NCI-H1105 treated with DMSO at 0.1 percent for 48 hours (cell line): ENCODE measurements at places on chromosomes 3 and 15.

DNA sequence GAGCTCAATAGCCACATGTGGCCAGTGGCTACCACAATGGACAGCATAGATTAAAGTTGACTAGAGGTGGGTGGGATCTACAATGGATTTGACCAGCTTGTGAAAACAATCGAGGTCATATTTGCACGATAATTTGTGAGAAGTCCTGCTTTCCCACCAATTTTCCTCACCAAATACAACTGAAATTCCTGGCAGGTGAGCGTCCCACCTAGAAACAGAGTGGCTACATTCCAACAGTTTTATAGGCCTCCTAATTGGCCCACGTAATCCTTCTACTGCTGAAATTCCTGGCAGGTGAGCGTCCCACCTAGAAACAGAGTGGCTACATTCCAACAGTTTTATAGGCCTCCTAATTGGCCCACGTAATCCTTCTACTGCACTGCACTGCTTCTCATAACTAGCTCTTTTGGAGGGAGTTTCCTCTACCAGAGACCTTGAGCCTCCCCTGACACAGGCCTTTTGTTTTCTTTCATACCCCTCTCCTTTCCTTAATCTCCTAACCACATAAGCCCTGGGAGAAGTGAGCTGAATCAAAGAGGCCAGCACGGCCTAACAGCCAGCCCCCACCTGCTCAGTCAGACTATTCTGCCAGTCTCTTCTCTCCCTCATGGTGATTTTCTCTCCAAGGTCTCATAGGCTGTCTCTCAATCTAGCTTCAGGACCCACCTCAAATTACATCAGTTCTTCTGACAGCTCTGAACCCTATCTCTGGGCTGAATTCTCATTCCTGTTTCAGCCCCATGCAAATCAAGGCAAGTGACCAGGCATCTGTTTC, 80.2 kb downstream of the BFSP2 start:
- DNase-seq, result no peak

DNA sequence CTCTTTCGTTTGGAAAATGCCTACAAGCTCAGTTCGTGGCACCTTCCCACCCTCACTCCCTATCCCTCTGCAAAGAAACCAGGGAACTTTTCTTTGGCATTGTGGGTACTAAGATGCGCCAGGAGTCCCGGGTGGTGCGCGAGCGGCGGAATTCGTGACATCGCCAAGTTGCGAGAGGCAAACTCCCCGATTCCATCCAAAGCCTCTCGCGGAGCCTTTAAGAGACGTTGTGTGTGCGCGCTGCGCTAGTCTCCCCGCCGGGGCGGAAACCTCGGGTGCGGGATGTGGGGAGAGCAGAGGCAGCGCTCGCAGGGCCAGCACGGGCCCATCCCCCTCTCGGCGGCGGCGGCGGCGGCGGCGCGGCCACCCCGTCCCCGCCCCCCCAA, 443 bp upstream of the NR2F2 start:
- DNase-seq, result peak; percentile 55

GRCh38 chr3:7707187-7707586, 794.4 kb upstream of the LMCD1 start:
- peak; percentile 27 for DNase-seq

GRCh38 chr3:143132246-143132980, 12.8 kb downstream of the CHST2 start:
- no peak for DNase-seq

- no peak for DNase-seq
These were observed 33.9 kb downstream of the PIK3CA start for GRCh38 chr3:179181993-179182551.

DNA sequence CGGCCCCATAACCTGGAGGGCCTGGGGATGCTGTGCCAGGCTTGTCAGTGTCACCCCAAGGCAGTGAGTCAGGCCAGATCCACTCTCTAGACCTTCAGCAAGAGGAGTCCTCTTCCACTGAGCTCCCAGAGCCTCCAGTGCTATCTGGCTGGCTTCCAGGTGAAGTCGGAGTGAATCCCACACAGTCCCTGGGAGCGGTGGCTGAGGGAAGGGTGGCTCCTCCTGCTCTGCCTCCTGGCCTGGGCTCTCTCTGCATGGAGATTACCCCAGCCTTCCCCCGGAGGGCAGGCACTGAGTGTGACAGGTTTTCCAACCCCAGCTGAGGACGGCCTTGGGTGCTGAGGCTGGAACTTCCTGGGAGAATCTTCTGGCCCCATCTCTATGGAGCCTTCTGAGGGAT, 82.7 kb downstream of the EPHB1 start:
- DNase-seq, result no peak

DNA sequence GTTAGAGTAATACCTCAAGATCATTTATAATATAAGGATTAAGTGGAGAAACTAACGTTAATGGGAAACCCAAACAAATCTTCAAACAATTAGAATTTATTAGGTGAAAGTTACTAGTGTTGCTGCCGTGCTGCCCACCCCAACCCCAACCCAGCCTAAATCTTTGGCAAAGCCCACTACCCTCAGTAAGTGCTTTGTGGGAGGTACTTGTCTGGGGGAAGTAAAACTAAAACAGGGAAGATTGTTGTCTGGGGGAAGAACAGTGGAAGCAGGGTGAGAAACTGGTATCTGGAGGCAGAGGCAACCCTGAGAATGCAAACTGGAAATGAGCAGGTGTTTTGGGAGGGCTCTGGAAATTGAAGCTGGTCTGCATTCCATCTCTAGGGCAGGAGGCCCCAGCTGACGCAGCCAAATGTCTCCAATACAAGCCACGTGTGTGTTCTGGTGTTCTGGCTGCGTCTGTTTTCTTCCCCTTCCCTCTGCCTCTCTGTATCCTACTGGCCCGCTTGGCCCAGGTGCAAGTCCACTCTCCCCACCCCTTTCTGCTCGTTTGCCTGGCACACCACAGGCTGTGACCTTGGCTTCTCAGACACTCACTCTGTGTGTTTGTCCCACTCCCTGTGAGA, 32.7 kb downstream of the FEM1B start:
- no peak for DNase-seq

- no peak for DNase-seq
These were observed 26.5 kb downstream of the IGSF10 start for GRCh38 chr3:151434151-151434890.

DNA sequence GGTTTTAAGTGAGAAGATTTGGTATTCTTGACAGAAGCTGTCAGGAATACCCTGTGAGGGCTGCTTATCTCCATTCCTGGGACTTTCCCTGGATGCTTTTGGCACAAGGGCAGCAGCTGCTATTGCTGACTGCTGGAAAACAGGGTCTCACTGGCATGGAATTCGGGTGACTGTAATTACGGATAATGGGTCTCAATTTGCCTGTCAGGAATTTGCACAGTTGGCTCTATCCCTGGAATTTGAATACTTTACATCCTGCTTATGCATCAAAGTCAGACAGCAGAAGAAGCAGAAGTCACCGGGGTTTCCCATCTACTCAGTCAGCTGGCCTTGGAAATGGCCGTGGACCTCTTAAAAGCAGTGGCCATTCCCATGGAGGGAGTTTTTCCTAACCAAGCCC, 25.9 kb upstream of the AKAP13 start:
- DNase-seq, result no peak

DNA sequence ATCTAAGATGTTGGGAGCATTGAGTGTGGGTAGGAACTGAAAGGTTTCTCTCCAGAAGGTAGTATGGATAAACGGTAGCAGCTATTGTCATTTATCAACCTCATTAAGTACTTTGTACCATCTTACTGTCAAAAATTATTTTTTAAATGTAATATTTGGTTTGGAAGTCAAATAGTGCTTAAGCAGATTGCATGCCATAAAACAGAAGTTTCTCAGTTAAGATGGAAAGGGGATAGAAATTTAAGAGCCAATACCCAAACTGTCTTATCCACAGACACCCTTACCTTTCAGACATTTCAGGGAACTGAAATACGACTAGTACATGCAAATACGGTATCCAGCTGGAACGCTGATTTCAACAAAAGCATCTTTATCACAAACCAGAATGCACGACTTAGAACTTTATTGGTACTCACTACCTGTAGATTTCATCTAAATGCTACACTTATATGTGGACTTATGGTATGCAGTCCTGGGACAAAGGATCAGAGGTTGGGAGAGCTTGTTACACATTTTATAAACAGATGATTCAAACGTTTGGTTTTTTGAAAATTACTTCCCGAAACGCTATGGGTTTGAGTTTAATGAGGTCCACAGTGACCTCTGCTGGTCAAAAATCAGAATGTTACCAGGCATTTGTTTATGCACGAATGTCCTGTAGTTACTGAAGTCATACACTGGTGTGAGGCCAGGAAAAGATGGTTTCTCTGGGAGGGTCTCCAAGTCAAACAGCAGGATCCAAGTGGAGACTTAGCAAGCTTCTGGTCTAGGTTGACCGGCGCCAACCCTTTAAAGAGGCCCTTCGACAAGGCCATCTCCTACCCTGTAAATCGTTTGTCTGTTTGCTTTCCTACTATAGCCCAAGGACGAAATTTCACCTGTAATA, 45.7 kb upstream of the DUT start:
- peak; percentile 61 for DNase-seq

GRCh38 chr3:24086617-24087404, 141.7 kb downstream of the NR1D2 start:
- peak; percentile 52 for DNase-seq

DNA sequence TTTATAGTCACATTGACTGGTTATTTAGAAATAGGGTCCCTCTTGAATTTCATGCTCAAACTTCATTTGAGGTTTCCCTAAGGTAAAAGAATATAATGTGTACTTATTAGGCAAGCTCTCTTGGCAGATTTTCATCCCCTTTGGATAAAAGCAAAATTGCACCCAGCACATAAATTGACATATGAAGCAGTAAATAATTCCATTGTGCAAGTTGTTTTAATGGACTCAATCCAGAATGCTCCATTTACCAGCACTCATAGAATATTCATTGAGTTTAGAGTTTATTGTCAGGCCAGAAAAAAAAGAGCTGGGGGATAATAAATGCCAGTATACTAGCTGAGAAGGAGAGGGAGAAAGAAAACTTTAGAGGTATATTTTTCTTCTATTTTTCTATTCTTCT, 136.8 kb downstream of the TPRG1 start:
- peak; percentile 68 for DNase-seq

DNA sequence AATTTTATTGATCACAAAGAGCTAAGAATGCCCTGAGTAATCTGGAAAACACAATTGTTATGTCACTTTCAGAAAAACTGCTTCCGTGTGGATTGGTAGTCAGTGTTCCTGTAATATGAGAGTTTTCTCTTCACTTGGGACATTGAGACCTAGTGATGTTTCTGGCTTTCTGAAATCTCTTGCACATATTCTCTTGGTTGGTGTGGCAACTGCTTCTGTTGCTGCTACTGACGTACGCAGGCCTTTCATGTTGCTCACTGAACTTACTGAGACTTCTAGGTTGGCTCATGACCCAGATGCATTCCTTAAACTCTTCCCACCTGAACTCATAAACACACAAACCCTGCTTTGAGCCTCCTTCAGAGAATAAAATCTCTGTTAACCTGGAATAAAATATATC, 175.0 kb upstream of the PFN2 start:
- DNase-seq, result no peak

DNA sequence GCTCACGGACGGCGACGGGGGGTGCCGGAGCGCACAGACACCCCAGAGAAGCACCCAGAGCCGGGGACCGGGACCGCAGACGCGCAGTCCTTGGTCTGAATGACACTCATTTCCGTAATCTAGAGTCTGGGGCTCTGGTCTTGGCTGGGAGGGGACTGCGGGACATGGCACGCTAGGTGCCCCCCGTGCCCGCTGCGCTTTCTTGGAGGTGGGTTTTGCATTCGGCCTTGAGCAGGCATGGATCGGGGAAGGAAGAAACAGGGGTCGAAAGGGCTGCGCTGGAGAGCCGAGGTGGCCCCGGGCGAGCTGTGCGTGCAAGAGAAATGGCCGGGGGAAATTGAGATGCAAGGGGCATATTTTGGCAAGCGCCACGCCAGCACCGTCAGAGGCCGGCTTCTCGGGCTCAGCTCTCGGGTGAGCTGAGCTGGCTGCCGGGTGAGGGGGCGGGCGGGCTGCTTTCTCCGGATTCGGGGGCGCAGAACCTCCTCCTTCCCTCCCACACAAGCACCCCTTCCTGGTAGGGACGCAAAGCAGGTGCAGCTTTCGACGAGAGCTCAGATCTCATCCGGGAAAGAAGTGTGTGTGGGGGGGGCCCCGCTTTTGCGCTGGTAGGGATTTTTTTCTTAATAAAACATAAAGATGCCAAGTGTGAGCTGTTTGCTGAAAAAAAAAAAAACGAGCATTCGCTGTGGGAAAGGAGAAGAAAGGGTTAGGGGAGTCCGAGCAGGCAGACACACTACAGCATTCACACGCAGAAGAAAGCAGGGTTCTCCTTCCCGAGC, 963 bp upstream of the NTRK3 start:
- DNase-seq, result no peak

DNA sequence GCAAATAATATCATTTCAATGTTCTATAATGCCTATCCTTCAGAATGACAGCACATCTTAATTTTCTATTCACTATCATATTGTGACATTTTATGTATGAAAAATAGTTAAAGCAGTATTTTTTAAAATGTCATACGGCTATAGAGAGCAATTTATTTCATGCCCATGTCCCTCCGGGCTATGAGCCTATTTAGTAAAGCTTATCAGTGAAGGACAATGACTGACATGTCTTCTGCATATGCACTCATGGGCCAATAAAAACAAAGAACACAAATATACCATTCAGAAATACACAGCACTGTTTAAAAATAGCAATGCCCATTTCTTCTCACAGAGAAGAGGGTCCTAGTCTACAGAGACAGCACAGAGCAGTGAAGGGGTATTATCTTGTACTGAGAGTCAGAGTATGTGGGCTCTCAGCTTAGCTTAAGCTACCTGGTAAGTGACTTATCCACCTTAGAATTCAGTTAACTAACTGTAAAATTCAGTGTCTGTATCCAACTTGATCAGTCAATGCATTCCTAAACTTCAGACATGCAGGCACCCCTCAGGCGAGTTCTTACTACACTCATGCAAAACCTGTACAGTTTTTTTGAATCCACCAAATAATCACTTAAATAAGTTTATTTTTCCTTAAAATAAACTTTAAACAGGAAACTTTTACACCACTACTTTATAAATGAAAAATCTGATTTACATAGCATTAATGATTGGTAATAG, 9.0 kb downstream of the GOLIM4 start:
- DNase-seq, result no peak

GRCh38 chr3:103847081-103848062, 1412.6 kb downstream of the ZPLD1 start:
- DNase-seq, result no peak

- no peak for DNase-seq
These were observed 131.8 kb downstream of the TPRG1 start for GRCh38 chr3:189303584-189303983.

- no peak for DNase-seq
These were observed 214.3 kb downstream of the SQOR start for GRCh38 chr15:45849136-45849535.

GRCh38 chr15:69076756-69077155, 62.3 kb downstream of the NOX5 start:
- DNase-seq, result no peak

DNA sequence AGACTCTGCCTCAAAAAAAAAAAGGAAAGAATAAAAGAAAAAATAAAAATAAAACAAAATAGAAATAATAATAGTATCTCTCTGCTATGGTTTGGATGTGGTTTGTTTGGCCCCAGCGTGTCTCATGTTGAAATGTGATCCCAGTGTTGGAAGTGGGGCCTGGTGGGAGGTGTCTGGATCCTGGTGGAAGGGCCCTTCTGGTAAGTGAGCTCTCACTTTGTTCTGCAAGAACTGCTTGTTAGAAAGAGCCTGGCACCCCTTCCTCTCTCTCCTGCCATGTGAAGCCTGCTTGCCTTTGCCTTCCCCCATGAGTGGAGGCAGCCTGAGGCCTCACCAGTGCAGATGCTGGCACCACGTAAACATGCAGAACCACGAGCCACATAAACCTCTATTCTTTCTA, 26.3 kb downstream of the TMEM44 start:
- DNase-seq, result no peak

- no peak for DNase-seq
These were observed 50.2 kb downstream of the AKAP13 start for GRCh38 chr15:85430406-85431204.
